Stimulated activated CD4-positive, alpha-beta T cell treated with anti-CD3 and anti-CD28 coated beads, TNF-alpha, amount 100 ng/mL, for 48 hours (primary cell): ENCODE measurements at places on chromosomes 3 and 15.

DNA sequence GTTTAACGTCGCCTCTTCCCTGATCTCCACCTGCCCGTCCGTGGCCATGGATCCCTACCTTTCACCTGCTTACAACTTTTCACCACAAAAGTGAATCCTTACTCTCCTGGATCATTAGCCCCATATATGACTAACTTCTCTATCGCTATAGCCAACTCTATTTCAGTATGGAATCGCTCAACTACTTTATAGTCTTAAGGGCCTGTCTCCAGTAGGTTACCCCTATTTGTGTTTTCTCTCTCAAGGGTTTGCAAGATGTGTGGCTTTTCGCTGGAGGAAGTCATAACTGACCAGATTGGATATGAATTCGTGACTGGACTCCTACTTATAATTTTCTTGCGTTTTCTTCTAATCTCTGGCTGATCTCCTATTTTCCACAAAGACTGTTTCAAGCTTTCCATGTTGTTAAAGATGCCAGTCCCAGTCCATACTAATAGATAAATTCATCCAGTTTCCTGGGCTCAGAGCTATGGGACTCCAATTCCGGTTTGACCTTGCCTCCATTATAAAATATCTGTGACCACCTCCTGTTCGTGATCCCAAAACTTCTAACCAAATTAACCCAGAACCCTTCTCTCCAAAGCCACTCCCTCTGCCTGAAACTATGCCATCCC is 1.3 kb upstream of the STAG1 start:
- DNase-seq: no peak

DNA sequence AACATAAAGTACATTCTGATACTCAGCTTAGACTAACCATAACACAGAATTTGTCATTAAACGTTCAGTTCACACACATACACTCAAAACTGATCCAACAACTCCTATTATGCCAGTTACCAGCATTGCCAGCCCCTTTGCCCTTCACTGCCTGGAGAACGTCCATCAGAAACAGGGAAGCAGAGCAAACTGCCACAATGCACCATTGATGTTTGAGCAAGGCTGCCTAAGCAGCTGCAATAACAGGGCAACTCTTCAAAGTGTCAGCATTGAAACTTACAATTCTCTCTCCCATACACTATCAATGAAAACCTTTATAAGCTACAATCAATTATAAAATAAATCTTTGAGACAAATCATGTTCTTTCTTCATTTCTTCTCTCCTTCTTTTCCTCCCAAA is 85.1 kb downstream of the ZBTB20 start:
- DNase-seq: no peak

- no peak for DNase-seq
These were observed 601.9 kb upstream of the TGFBR2 start for GRCh38 chr3:30004481-30004880.

- DNase-seq: no peak
These were observed 5.6 kb downstream of the FOXL2 start for GRCh38 chr3:138941259-138941885.
